NCI-H69 (cell line): ENCODE measurements at places on chromosomes 2 and 18.

DNA sequence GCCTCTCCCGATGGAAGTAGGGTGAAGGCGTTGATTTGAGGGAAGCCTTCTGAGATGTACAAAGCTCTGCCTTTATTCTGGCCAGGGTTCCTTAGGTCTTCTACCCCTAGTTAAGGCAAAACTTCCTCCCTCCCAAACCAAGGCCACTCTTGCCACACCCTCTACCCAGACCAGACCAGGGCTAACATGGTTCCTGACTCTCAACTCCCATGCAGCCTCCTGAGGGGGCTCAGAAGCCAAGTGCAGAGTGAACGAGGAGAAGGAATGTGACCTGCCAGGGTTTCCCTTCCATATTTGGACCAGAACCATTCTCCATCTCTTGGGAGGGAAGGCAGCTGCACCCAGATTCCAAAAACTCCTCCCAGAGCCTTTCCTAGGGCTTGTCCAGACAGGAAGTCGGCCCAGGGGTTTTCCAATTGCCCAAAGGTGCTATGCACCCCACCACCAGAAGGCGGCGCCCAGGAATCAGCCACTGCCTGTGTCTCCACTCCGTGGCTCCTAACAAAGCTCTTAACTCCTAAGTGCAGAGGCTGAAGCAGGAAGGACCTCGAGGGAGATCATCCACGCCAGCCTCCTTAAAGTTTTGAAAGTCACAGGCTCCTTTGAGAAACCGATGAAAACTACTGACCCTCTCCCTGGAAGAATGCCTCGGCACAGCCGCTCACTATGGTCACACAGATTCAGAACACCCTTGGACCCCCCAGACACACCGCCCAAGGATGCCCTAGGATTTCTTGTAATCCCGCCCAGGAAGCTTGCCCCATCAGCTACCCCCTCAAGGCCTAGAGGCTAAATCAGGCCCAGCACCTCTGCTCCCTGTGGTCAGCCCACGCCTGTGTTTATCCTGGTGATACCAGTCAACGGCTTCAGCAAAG, 157.8 kb downstream of the SMAD2 start:
- DNase-seq: peak; percentile 90

DNA sequence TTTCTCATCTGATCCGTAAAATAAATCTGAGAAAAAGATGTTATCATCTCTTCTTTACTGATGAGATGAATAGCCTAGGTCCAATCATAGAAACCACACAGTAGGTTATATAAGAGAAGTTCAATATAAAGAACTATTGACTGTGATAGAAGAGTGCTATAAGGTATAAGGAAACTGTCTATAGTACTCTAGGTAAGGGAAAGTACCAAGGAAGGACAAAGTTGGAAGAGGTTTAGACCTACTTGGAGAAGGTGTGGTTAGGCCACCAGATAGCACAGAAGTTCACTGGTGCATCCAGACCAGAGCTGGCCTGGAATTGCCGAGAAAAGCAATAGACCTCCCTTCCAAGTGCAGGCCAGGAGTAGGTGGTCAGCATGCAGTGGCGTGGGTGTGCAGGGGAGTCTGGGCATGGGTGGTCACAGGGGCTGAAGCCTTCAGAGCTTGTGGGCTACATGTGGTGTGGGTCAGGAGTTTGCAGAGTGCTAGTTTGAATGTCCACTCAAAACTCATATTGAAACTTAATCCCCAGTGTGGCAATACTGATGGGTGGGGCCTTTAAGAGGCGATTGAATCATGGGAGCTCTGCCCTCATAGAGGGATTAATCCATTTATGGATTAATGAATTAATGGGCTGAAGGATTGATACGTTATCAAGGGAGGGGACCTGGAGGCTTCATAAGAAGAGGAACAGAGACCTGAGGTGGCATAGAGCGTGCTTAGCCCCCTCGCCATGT, 86.3 kb downstream of the ALPK2 start:
- no peak for DNase-seq

DNA sequence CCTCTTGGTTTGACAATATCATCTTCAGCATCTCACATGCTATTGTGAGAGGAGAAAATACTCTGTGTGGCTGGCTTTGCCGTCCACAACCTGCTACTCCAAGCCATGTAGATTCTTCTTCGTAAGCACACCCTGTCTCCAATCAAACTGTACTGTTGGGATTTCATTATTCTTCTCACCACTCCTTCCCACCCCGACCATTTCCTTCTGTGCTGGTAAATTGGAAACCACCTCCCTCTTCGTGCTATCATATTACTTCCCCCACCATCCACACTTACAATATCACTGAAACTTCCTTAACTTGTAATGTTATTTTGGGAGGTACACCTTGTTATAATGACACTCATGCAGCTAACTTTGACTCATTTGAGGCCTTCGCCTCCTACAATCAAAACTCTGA, 3.2 kb upstream of the AGXT start:
- DNase-seq: no peak

DNA sequence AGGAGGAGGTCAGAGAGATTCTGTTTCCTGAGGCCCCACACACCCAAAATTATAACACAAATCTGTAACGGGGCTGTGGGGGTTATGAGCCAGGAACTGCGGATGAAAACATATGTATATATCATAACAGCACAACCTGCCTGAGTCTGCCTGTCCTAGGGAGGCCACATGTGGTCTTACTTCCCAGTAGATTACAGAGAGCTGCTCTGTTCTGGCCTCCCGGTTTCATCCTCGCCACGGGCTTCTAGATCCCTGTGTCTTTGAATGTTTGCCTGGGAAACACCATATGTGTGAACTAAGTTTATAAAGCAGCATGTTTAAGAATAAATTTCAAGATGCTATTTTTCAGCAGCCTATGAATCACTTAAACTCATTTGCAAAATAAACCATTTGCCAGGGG, 124.0 kb downstream of the TMEM200C start:
- DNase-seq: no peak

GRCh38 chr2:240387669-240388358, 47.6 kb upstream of the GPC1 start:
- DNase-seq: no peak

- no peak for DNase-seq
These were observed 70.6 kb downstream of the OTX1 start for GRCh38 chr2:63121055-63121834.

GRCh38 chr2:138979131-138979785, 199.1 kb upstream of the NXPH2 start:
- DNase-seq: peak; percentile 8

DNA sequence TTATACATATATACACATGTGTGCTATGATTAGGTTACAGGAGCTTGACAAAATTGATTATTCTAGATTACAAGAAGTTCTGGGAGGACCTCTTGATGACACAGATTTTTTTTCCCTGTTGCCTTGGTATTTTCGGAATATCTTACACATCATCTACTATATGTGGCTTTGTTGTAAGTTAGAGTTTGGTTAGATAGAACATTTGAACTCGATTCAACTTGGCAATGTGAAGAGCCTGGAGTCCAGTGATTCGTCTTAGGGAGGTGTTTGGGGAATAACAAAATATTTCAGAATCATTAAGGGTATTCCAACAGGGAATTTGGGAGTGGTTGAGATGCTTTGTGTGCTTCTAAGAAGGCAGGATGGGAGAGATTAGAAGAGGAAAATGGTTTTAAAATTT, 39.3 kb upstream of the EFEMP1 start:
- DNase-seq: no peak

GRCh38 chr2:9556121-9556743, 602 bp upstream of the ADAM17 start:
- no peak for DNase-seq

- peak; percentile 34 for DNase-seq
These were observed 70.7 kb downstream of the PAX3 start for GRCh38 chr2:222228054-222228453.

DNA sequence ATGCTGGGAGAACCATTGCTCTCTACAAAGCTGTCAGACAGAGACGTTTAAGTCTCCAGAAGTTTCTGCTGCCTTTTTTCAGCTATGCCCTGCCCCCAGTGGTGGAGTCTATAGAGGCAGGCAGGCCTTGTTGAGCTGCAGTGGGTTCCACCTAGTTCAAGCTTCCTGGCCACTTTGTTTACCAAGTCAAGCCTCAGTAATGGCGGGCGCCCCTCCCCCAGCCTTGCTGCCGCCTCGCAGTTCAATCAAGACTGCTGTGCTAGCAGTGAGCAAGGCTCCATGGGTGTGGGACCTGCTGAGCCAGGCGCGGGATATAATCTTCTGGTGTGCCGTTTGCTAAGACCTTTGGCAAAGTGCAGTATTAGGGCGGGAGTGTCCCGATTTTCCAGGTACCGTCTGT, 52.7 kb upstream of the SCYGR2 start:
- DNase-seq: peak; percentile 5

DNA sequence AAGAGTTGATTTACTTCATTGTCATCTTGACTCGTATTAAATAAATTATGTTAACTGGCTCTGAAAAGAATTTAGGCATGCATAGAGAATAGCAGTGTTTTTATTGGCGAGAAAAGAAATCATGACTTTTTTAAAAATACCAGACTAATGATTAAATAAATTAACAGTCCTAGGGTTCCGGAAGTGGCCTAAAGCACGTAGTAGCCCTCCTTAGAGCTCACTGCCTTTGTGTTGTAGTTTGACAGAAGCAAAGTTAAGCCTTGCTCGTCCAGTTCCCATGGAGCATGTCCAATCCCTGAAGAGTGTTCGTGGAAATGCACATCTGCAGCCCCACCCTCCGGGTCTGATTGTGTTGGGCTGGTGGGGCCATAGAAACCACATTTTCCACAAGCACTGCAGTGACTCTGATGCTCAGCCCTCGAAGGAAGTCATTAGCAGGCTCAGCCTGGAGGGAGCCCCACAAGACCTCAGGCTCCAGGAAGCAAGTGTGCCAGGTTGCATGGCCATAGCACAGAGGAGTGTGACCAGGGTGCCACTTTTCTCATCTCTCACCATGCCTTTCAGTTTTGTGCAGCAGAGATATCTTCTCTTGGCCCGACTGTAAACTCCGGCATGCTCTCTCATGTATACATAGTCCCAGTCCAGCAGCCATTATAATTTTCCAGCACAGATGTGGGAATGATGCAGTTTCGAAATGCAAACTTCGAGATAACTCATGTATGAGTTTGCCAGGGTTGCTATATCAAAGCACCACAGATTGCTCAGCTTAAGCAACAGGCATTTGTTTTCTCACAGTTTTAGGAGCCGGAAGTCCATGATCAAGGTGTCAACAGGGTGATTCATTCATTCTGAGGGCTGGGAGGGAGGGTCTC, 188.6 kb upstream of the SH3BP4 start:
- no peak for DNase-seq

DNA sequence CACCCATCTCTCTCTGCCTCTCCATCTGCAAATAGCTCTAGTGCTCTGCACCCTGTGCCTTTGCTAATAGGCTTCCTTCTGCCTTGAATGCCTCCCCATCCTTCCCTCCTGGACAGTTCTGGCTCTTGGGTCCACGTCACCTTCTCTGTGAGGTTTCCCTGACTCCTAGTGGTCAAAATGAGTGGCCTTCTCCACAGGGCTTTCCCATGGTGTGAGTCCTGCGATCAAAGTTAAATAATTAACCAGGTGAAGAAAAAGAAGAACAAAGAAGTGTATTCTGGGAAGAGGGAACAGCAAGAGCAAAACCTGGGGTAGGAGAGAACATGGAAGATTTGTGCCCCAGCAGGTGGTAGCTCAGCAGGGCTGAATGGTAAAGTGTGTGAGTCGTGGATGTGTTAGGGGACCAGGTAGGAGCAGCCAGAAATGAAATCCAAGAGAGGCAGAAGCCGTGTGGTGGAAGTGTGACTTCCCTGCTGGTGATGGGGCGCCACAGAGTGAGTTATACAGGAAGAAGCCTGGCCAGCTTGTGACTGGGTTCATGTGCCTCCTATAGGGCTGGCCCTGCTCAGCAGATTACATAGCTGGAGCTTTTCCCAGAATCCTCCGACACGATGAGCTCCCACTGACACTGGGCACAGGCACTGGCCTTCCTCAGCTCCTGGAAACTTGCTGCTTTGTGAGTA, 93.8 kb upstream of the LDAH start:
- no peak for DNase-seq

DNA sequence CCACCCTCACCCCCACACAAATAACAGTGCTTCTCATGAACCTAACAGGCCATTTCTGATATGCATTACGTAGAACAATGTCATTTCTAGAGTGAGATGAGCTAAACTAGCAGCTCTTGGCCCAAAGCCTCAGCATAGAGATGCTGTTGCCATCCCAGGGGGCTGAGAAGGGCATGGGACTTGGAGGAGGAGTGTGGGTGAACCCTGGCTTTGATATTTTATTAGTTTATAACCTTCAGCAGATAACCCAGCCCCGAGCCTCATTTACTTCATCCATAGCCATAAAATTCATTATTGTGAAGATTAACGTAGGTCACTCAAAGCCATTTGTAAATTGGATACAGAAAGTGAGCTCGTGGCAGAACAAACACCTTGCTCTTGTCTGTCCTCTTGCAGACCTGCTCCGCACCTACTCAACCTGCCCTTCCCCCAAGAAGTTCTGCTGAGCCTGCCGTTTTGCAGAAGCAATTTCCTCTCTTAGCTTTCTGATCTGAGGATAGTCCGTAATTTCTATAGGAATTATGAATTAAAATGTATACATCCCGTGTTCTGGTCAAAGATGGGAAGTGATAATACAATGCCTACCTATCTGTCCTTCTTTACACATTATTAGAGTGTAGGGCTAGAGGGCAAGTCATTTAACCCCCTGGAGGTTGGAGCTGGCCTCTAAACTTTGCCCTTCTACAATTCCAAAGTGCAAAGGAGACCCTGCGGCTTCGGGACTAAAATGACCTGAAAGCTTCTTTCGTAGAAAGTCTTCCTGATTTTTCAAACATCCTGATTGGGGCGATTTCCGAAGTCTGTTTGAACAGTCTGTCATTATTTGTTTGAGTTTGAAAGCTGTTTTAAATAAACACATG, 187.4 kb downstream of the BCL2 start:
- peak; percentile 33 for DNase-seq

- DNase-seq: no peak
These were observed 92.6 kb downstream of the CD8B2 start for GRCh38 chr2:106579750-106580197.

DNA sequence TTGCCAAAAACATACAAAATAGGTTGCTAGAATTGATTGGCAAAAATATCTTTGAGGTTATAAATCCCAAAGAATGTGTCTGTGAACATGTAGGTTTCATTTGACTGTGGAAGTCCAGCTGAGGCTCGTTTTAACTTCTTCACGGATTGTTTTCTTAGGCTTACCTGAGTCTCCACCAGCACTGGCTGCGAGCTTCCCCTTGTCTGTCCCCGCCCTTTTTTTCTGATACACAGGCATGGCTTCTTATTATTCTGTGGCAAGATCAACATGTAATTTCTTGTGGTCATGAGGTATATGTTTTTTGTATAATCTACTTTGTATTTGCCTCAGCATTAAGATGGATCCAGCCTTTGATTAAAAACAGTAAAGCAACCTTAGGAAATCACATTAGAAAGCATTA, 7.2 kb upstream of the SLC40A1 start:
- DNase-seq: no peak

- peak; percentile 83 for DNase-seq
These were observed 94.6 kb downstream of the PTH2R start for GRCh38 chr2:208501206-208501605.

- DNase-seq: peak; percentile 11
These were observed 433 bp downstream of the SH3RF3 start for GRCh38 chr2:109129356-109129920.
